Caco-2 (cell line): ENCODE measurements at places on chromosomes 1 and 21. TPM values are rescaled to one million over a fixed set of nuclear protein-coding genes. Genes with fewer than 3 reads are reported as not detected.

DNA sequence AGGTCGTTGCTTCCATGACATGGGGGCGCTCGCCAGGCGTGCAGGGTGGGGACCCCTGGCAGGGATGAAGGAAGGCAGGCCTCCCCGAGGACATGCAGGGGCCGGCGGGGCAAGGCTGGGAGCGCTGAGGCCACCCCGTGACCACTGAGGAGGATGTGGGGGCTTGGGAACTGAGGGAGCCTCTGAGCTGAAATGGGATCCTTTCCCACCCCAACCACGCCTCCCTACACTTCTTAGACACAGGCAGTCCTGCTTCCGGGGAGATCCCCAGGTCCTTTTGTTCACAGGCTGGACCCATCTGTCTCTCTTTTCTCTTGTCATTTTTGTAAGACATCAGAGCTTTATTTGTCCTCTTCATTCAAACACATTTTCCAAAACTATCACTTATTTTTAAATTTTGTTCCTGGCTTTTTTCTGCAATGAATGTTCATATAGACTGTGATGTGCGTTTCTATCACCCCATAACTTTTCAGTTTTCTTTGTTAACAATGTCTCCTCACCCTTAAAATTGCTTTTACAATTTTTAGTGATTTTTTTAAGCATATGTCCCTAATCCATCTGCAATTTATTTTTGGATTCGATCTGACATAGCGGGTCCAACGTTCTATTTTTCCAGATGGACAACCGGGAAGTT lies 156.7 kb upstream of the BACE2 start:
- no peak overlapping the region for H3K4me3 ChIP-seq
- H3K27ac ChIP-seq, result no peak overlapping the region
- no peak for DNase-seq

SLAMF8 gene
- total RNA-seq, result not detected in 2 replicates

MROH9 gene
- not detected in 2 replicates for total RNA-seq

GRCh38 chr21:14453339-14454015 lies 70.5 kb upstream of the HSPA13 start:
- no peaks in the 10 kb centered on the region for H3K36me3 ChIP-seq
- H3K4me3 ChIP-seq, result no peak overlapping the region
- no peak for DNase-seq
- peak overlapping the region; percentile 57 for H3K27ac ChIP-seq
- H3K27me3 ChIP-seq, result no peaks in the 10 kb centered on the region

DNA sequence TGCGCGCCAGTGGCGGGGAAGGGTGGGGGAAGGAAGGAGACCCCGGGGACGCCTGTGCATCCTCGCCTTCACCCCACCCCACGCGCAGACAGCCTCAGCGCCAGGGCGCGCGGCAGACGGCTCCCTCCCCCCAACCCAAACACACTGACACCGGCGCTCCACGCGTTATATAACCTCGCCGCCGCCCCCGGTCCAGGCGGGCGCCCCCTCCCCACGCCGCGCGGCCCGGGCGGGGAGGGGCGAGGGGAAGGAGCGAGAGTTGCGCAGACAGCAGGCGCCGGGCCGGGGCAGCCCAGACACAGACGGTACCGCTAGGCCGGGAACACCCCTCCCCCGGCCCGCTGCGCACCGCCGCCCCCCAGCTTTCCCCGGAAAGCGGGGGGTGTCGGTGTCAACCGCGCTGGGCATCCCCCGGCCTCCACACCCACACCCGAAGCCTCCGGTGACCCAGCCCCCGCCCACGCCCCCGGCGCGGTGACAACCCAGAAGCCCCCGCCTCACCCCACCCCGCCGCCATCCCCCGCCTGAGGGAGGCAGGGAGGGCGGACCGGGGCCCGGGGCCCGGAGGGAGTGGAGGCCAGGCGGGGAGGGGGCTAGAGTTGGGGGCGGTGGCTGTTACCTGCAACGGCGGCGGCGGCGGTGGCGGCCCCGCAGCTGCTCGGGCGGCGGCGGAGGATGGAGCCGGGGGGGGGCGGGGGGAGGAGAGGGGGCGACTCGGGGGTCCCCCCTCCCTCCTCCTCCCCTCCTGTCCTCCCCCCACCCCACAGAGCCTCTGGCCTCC lies 432 bp downstream of the AKT3 start:
- peaks cover 2% of the 10 kb centered on the region; the same call in 1 of the 2 replicates for H3K27me3 ChIP-seq
- DNase-seq, result no peak
- no peak overlapping the region for H3K27ac ChIP-seq
- H3K4me1 ChIP-seq, result 0 out of 2 replicates have a peak, but pooled peaks cover 10% of the 10 kb centered on the region
- H3K4me3 ChIP-seq, result peak overlapping the region; percentile 64

- no peak overlapping the region for H3K27ac ChIP-seq
- no peak for DNase-seq
- no peaks in the 10 kb centered on the region for H3K4me1 ChIP-seq
- no peak overlapping the region for H3K4me3 ChIP-seq
Measured at GRCh38 chr1:72851597-72851996, 569.3 kb upstream of the NEGR1 start.

GRCh38 chr21:21969211-21969610 lies 971.0 kb downstream of the NCAM2 start:
- no peaks in the 10 kb centered on the region for H3K27me3 ChIP-seq
- no peak overlapping the region for H3K27ac ChIP-seq
- H3K4me3 ChIP-seq, result no peak overlapping the region

DNA sequence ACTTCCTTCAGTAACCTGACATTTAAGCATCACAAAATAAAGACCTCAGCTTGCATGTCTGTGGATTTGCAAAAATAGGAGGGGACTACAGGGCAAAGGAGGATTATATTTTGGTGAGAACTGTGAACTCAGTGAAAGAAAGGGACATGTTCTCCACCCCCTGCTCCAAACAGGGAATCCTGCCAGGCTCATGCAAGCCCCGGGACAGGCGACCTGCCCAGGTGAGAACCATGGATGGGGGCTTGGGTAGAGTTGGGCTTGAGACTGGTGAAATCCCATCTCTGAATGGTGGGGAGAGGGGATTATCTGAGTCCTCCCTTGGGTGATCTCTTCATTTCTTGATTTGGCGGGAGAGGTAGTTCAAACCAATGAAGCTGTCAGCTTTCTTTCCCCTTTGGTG lies 110.1 kb downstream of the SUSD4 start:
- DNase-seq, result no peak
- 0 out of 2 replicates have a peak, but pooled peaks cover 3% of the 10 kb centered on the region for H3K4me1 ChIP-seq
- no peaks in the 10 kb centered on the region for H3K36me3 ChIP-seq
- no peak overlapping the region for H3K4me3 ChIP-seq

DNA sequence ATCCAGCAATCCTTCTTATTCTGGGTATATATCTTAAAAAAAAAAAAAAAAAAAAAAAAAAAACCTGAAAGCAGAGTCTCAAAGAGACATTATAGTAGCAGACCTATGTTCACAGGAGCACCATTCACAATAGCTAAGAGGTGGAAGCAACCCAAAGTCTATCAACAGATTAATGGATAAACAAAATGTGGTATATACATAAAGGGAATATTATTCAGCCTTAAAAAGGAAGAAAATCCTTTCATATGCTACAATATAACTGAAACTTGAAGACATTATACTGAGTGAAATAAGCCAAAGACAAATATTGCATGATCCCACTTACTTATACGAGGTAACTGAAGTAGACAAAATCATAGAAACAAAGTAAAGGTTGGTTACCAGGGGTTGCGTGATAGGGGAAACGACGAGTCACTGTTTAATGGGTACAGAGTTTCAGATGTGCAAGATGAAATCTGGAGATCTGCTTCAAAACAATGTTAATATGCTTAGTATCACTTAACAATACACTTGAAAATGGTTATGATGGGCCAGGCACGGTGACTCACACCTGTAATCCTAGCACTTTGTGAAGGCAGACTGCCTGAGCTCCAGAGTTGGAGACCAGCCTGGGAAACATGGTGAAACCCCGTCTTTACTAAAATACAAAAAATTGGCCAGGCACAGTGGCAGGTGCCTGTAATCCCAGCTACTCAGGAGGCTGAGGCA lies 29.5 kb downstream of the PIK3R3 start:
- no peak overlapping the region for H3K4me3 ChIP-seq
- no peaks in the 10 kb centered on the region for H3K36me3 ChIP-seq
- no peak overlapping the region for H3K27ac ChIP-seq

DNA sequence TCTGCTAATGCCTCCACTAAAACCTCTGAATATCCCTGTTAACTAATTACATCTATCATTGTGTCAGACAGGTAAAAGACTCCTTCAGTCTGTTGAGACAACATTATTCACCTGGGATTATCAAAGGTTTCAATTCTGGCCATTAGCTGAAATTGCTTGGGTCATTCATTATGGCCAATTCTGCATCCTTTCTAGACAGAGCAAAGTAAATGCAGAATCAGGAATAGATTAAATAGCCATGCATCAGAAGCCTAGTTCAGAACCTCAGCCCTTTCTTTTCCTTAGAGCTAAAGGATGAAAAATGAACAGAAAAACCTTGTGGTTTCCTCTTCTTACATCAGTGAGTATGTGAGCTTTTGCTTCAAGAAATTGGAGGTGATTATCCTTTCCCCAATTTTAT lies 665.4 kb upstream of the CAMK1G start:
- no peaks in the 10 kb centered on the region for H3K36me3 ChIP-seq
- no peaks in the 10 kb centered on the region for H3K27me3 ChIP-seq
- no peak for DNase-seq
- no peak overlapping the region for H3K4me3 ChIP-seq

KCNJ15 gene
- not detected in 2 replicates for total RNA-seq

DNA sequence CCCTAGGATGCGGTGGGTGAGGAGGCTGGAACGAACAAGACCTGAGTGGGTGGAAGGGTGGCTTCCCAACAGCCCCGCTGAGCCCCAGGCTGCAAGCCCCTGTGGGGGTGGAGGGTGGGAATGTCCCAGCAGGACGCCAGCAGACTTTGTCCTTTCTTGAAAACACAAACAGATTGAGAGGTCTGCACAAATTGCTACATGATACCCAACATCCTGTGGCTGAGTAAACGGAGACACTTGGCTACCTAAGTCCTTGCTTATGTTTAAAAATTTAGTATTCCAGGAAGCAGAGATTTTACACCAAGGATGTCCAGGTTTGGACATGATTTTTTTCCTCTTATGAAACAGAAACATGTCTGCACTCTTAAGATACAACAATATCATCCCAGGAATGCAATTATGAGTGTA lies 11.8 kb upstream of the F3 start:
- no peak overlapping the region for H3K4me3 ChIP-seq
- H3K27ac ChIP-seq, result no peak overlapping the region
- no peaks in the 10 kb centered on the region for H3K27me3 ChIP-seq
- peaks cover 40% of the 10 kb centered on the region for H3K4me1 ChIP-seq
- H3K36me3 ChIP-seq, result no peaks in the 10 kb centered on the region

ATP1A4 gene
- not detected in 2 replicates for total RNA-seq

- DNase-seq, result no peak
- no peaks in the 10 kb centered on the region for H3K36me3 ChIP-seq
- no peak overlapping the region for H3K27ac ChIP-seq
- H3K27me3 ChIP-seq, result no peaks in the 10 kb centered on the region; the same call in 1 of the 2 replicates
- no peaks in the 10 kb centered on the region for H3K4me1 ChIP-seq
Measured at GRCh38 chr1:93031711-93032110, 47.4 kb upstream of the MTF2 start.

GRCh38 chr1:180291004-180291403 lies 60.9 kb downstream of the LHX4 start:
- no peak overlapping the region for H3K4me3 ChIP-seq
- H3K4me1 ChIP-seq, result peaks cover 7% of the 10 kb centered on the region; the same call in 1 of the 2 replicates
- H3K27me3 ChIP-seq, result no peaks in the 10 kb centered on the region

FLG gene
- total RNA-seq, result not detected in 2 replicates

RBBP4 gene
- 175 and 179 TPM in 2 replicates for total RNA-seq

GRCh38 chr1:235050911-235051360 lies 77.7 kb downstream of the TOMM20 start:
- DNase-seq, result no peak
- no peak overlapping the region for H3K4me3 ChIP-seq
- no peak overlapping the region for H3K27ac ChIP-seq
- H3K4me1 ChIP-seq, result peaks cover 7% of the 10 kb centered on the region
- H3K27me3 ChIP-seq, result no peaks in the 10 kb centered on the region

GRCh38 chr1:156493154-156493631 lies 7.4 kb downstream of the MEF2D start:
- no peak for DNase-seq
- no peaks in the 10 kb centered on the region for H3K27me3 ChIP-seq
- H3K36me3 ChIP-seq, result peaks cover 1% of the 10 kb centered on the region; the same call in 1 of the 2 replicates
- no peak overlapping the region for H3K4me3 ChIP-seq
- no peaks in the 10 kb centered on the region for H3K4me1 ChIP-seq

DNA sequence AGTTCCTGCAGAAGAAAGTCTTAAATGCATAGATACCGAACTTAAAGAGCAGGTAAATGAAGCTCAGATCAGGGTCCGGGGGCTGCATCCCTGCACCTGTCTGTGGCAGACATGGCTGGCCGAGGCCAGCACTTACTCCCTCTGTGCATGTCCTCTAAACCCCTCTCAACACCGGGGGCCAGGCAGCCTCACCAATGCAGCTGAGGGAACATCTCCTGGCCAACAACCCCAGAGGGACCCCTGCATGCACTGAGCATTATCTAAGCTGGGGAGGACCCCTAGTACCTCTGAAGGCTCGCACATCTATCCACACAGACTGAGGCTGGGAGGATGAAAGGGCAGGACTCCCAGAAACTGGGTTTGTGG lies 18.4 kb downstream of the TTC34 start:
- no peak for DNase-seq
- H3K27me3 ChIP-seq, result no peaks in the 10 kb centered on the region
- H3K4me3 ChIP-seq, result no peak overlapping the region
- no peaks in the 10 kb centered on the region for H3K4me1 ChIP-seq
- no peak overlapping the region for H3K27ac ChIP-seq

GRCh38 chr1:8182034-8182761 lies 135.7 kb upstream of the SLC45A1 start:
- H3K27ac ChIP-seq, result peak overlapping the region; percentile 82
- H3K36me3 ChIP-seq, result no peaks in the 10 kb centered on the region
- peaks cover 18% of the 10 kb centered on the region for H3K4me1 ChIP-seq
- no peaks in the 10 kb centered on the region for H3K27me3 ChIP-seq
- peak; percentile 75 for DNase-seq
- no peak overlapping the region for H3K4me3 ChIP-seq

GRCh38 chr1:48687282-48688045 lies 89.2 kb downstream of the BEND5 start:
- no peak overlapping the region for H3K27ac ChIP-seq
- H3K27me3 ChIP-seq, result no peaks in the 10 kb centered on the region
- no peaks in the 10 kb centered on the region for H3K36me3 ChIP-seq
- no peak overlapping the region for H3K4me3 ChIP-seq
- no peaks in the 10 kb centered on the region for H3K4me1 ChIP-seq

PTPN22 gene
- total RNA-seq, result not detected in 2 replicates

GRCh38 chr1:18010945-18011344 lies 96.7 kb upstream of the IGSF21 start:
- H3K4me3 ChIP-seq, result no peak overlapping the region
- no peaks in the 10 kb centered on the region for H3K4me1 ChIP-seq
- no peak for DNase-seq
- H3K27ac ChIP-seq, result no peak overlapping the region

FAM78B gene
- 0.21 TPM in 1 of 2 replicates, not detected in the other for total RNA-seq

- no peak for DNase-seq
- no peaks in the 10 kb centered on the region for H3K4me1 ChIP-seq
- H3K4me3 ChIP-seq, result no peak overlapping the region
- no peaks in the 10 kb centered on the region for H3K36me3 ChIP-seq
- H3K27me3 ChIP-seq, result no peaks in the 10 kb centered on the region
Measured at GRCh38 chr1:37746806-37747205, 18.1 kb downstream of the EPHA10 start.

SAMD11 gene
- 0.54 and 0.63 TPM in 2 replicates for total RNA-seq

B3GALT5 gene
- 0.18 and 0.39 TPM in 2 replicates for total RNA-seq
